ENCODE measurements at places on chromosomes 5 and 9. TPM values are rescaled to one million over a fixed set of nuclear protein-coding genes. Genes with fewer than 3 reads are reported as not detected.

Gene HSD17B4
- 119 TPM for total RNA-seq

Gene C5orf58
- total RNA-seq, result not detected

Gene MOB3B
- total RNA-seq, result 35.0 TPM

Gene SMIM32
- not detected for total RNA-seq

Gene SPATA31D3
- not detected for total RNA-seq

Gene CTXN3
- not detected for total RNA-seq

Gene DDX41
- 91.0 TPM for total RNA-seq

Gene SPINK13
- total RNA-seq, result not detected

Gene MARCOL
- total RNA-seq, result not detected

Gene GFI1B
- total RNA-seq, result not detected

Gene PHF19
- total RNA-seq, result 82.1 TPM

Gene ARID3C
- 0.07 TPM for total RNA-seq

Gene ARPC5L
- 74.9 TPM for total RNA-seq

Gene MSX2
- 4.0 TPM for total RNA-seq

Gene INSL6
- not detected for total RNA-seq

Gene NR5A1
- total RNA-seq, result not detected
